ENCODE measurements at places on chromosomes 2 and 18. TPM values are rescaled to one million over a fixed set of nuclear protein-coding genes. Genes with fewer than 3 reads are reported as not detected.

The OXER1 gene
- 4.2 TPM for total RNA-seq

GRCh38 chr2:237598468-237599208 lies 8.1 kb upstream of the RAB17 start:
- peaks cover 15% of the 10 kb centered on the region for H3K4me1 ChIP-seq
- no peak for DNase-seq
- no peaks in the 10 kb centered on the region for H3K27me3 ChIP-seq
- H3K36me3 ChIP-seq, result no peaks in the 10 kb centered on the region
- H3K27ac ChIP-seq, result no peak overlapping the region
- H3K4me3 ChIP-seq, result no peak overlapping the region

GRCh38 chr2:231134910-231135655 lies 10.2 kb upstream of the HTR2B start:
- no peak overlapping the region for H3K27ac ChIP-seq
- H3K27me3 ChIP-seq, result no peaks in the 10 kb centered on the region
- no peak for DNase-seq

DNA sequence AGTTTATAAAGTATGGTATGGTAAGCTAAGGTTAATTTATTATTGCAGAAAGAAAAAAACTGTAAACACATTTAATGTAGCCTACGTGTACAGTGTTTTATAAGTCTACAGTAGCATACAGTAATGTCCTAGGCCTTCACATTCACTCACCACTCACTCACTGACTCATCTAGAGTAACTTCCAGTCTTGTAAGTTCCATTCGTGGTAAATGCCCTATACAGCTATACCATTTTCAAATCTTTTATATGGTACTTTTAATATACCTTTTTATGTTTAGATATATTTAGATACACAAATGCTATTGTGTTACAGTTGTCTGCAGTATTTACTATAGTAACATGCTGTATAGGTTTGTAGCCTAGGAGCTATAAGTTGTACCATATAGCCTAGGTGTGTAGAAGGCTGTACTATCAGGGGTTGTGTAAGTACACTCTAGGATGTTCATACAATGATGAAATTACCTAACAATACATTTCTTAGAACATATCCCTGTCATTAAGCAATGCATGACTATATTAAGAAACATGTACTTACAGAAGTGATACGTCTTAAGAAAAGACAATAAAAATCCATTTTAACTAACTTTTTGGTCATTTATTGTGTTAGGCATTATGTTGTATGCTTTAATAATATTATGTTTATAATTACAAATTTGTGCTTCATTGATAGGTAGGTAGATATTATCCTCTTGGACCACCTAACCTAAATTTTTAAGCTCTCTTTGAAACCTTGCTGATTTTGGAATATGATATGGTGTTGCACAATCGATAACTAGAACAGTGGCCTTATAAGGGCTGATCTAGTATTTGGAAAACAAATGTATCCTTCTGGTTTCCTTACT lies 51.9 kb downstream of the VRK2 start:
- no peak for DNase-seq
- H3K4me3 ChIP-seq, result no peak overlapping the region
- no peak overlapping the region for H3K27ac ChIP-seq
- H3K27me3 ChIP-seq, result no peaks in the 10 kb centered on the region
- no peaks in the 10 kb centered on the region for H3K36me3 ChIP-seq
- H3K4me1 ChIP-seq, result peaks cover 7% of the 10 kb centered on the region

GRCh38 chr18:27585602-27586173 lies 400.6 kb upstream of the CHST9 start:
- DNase-seq, result no peak
- no peak overlapping the region for H3K4me3 ChIP-seq
- H3K4me1 ChIP-seq, result no peaks in the 10 kb centered on the region

All from pancreas (tissue), 10 donors.